ENCODE measurements at places on chromosomes 4 and X. TPM values are rescaled to one million over a fixed set of nuclear protein-coding genes. Genes with fewer than 3 reads are reported as not detected.

DNA sequence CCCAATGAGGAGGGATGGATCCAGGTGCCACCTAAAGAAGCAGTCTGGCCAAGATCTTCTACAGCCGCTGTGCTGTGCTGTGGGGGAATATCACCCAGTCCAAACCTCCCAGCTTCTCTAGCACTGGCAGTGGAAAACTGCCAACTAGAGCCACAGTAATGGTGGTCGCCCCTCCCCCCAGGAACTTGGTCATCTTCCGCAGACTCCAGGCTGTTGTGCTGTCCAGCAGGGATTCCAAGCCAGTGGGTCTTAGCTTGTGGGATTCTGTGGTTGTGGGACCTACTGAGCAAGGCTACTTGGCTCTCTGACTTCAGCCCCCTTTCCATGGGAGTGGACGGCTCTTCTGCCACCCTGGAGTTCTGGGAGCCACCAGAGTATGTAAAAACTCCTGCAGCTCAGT, 18.2 kb downstream of the GPRASP1 start:
- H3K27ac ChIP-seq = no peak overlapping the region
- DNase-seq = no peak
- no peaks in the 10 kb centered on the region for H3K27me3 ChIP-seq
- H3K4me1 ChIP-seq = no peaks in the 10 kb centered on the region
- no peaks in the 10 kb centered on the region for H3K36me3 ChIP-seq
- no peak overlapping the region for H3K4me3 ChIP-seq

GRCh38 chr4:184873054-184873453, 47.3 kb upstream of the ACSL1 start:
- no peaks in the 10 kb centered on the region for H3K27me3 ChIP-seq
- no peak for DNase-seq
- H3K4me1 ChIP-seq = no peaks in the 10 kb centered on the region
- H3K4me3 ChIP-seq = no peak overlapping the region
- H3K36me3 ChIP-seq = no peaks in the 10 kb centered on the region
- no peak overlapping the region for H3K27ac ChIP-seq

DNA sequence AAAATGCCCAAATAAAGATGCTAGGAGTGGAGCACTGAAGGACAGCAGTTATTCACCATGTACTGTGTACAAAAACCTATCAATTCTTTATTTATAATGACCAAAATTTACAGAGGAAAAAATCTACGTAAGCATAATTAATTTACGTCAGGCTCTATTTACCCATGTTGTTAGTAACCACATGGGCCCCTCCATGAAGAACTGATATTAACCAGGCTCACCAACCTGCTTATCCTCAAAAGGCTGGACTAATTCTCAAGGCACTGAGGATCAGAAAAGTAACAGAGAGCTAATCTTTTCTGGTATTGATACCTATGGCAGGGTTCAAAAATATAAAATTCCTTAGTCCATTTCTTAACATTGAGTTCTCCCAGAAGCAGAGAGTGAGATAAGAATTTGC, 140.0 kb downstream of the ARHGAP6 start:
- no peaks in the 10 kb centered on the region for H3K36me3 ChIP-seq
- no peak for DNase-seq
- H3K27ac ChIP-seq = no peak overlapping the region
- no peaks in the 10 kb centered on the region for H3K27me3 ChIP-seq
- H3K4me1 ChIP-seq = no peaks in the 10 kb centered on the region
- H3K4me3 ChIP-seq = no peak overlapping the region

DNA sequence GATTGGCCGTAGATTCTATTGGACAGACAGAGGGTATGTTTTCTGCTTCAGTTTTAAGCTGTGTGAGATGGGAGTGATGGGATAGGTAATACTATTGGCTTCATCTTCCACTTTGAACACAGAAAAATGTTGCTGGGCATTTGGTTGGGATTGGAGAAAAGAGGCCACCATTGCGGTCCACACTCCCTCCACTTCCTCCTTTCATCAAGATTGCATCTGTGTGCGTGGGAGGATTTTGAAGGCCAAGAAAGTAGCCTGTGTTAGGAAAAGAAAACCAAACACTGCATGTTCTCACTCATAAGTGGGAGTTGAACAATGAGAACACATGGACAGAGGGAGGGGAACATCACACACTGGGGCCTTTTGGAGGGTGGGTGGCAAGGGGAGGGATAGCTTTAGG, 56.4 kb downstream of the EGF start:
- no peaks in the 10 kb centered on the region for H3K27me3 ChIP-seq
- H3K36me3 ChIP-seq = no peaks in the 10 kb centered on the region
- H3K4me1 ChIP-seq = no peaks in the 10 kb centered on the region
- no peak for DNase-seq
- no peak overlapping the region for H3K4me3 ChIP-seq

DNA sequence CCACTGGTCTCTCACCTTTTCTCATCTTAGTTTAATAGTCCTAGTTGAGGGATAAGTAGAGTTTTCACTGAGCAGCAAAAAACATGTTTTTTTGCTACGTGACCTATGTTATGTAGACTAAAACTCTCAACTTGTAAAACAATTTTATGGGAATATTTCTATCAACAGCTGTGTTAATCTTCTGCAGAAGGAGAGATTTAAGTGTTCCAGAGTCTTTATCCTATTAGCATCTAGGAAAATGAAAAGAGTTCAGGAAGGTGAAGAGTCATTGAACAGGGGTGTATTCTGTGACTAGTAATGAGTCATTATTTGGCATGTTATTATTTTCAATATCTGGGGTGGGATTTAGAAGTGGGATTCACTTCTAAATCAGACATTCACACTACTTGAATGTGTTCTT, 41.9 kb downstream of the RRAGB start:
- no peaks in the 10 kb centered on the region for H3K4me1 ChIP-seq
- H3K36me3 ChIP-seq = no peaks in the 10 kb centered on the region
- H3K27ac ChIP-seq = no peak overlapping the region
- DNase-seq = no peak

GRCh38 chr4:64250488-64250887, 158.8 kb downstream of the TECRL start:
- no peak overlapping the region for H3K27ac ChIP-seq
- no peaks in the 10 kb centered on the region for H3K4me1 ChIP-seq
- no peak overlapping the region for H3K4me3 ChIP-seq

The TSPAN7 gene
- polyA plus RNA-seq = 21.5 TPM

The TMEM255A gene
- polyA plus RNA-seq = 2.2 TPM

The C4orf36 gene
- 26.4 TPM for polyA plus RNA-seq
